ENCODE measurements at places on chromosomes 11 and 22.

- no peak for DNase-seq
These were observed 20.4 kb downstream of the C22orf23 start for GRCh38 chr22:37932821-37933578.

GRCh38 chr11:11498195-11498594 lies 123.6 kb downstream of the GALNT18 start:
- DNase-seq, result no peak

DNA sequence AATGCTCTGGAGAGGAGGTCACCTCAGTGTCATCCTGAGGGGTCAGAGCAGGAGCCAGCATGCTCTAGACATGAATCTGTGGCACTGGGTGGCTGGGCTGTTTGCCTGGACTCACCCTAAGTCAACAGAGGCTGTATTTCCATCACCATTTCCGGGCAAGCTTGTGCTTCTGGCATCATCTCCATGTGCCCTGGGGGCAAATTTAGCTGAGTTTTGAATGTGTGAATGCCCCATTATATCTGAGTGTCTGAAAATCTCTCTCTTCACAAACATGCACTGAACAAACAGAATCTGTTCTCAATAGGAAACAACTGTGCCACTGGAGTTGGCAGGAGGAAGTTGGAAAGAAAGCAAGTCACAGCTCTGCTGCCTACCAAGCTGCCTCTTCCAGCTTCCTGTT lies 356.2 kb downstream of the GRM5 start:
- DNase-seq, result no peak

DNA sequence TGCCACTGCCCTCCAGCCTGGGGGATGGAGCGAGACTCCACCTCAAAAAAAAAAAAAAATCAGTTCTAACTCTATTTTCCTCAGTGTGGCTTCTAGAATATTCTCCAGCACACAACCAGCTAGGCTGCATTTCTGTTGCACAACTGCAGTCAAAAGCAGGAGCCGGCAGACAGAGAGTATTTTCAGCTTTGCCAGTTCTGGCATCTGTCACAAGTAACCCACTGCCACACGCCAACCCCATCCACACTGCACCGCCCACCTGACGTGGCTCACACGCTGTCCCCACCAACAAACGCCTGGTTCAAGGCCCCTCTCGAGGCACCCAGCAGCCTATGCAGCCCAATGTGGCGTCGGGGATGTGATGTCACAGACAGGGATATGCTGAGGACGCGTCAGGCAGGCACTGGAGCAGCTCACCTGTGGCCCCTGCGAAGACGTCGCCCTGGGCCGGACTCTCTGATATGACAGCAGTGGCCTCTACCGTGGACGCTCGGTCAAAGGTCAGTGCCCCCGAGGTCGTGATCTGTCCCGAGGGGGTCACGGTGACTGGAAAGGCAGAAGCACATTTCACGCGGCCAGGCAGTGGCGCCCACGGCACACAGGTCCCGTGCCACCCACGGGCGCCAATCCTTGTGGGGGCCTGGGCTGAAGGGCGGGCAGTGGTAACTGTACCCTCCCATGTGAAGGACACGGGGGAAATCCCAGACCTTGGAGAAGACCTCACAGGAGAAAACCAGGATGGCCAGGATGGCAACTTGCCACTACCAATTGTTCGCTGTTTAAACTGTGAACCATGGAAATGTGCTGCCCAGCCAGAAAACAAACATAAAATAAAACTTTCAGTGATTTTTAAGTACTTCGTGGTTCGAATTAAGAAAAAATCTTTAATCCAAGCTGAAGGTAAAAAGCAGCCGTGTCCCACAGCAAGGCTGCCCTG lies 15.5 kb downstream of the DEAF1 start:
- no peak for DNase-seq

DNA sequence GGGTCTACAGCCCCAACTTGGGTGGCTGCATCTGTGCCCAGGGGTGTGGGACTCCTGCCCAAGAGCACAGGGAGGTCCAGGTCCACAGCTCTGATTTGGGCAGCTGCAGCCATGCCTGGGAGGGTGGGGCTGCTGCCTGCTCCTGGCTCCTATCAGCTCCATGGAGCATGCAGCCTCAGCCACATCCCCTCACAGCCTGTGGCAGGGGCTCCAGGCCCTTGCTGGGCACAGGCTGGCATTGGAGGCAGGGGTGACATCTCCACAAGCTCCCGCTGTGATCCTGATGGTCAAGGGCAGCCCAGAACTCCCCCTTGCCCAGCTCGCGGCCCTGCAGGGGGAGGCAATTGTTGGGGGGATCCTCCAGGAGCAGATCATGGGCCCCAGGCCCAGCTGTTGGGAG lies 6.3 kb upstream of the OR56A4 start:
- DNase-seq, result no peak

DNA sequence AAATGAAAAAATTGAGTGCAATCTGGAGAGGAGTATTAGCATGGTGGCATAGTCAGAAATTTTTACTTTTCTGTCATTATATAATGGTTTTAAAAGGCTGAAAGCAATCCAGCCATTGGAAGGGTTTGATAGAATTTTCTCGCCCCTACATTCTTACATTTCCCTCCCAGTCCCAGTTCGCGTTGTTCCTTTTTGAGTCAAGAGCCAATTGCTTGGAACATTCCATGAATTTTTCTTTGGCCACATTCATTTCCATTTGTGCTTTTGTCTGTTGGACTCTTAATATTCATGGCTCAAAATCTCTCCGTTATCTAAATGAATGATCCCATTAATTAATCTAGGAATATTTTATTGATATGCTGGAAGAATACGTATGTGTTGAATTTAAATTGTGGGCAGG lies 66.0 kb downstream of the GRK3 start:
- DNase-seq, result no peak

DNA sequence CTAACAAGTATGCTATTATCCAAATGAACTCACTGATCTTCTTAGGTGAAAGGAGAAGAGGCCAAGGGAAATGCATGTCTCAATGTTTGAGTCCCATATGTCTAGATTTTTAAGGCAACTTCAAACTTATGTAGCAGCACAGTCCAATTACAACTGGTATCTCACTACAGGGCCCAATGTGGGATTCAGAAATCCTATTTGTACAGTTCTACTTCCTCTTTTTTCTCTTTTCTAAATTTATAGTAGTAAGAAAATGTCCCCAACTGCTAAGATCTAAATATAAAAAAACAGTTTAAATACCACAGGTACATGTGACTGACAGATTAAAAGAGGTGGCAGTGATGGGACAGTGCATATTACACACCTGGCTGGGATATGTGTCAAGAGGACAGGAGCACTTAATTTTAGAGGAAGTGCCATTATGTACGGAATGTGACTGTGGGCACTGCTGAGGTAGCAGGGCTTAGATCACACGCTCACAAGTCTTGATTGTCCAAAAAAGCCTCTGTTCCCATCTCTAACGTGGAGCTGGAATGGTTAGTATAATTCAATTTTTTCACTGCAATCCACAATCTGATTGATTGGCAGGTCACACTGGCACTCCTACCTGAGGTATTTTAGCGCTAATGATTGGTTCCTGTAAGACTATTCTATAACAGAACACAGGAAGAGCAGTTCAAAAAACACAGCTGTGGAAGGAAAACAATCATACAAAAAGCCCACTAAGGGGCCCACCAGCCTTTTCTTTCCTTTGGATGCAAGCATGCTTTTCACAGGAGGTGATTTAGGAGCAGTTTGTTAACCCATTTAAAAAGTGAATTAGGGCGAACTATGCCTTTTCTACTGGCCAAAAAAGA lies 34.6 kb downstream of the APOL5 start:
- DNase-seq, result no peak

DNA sequence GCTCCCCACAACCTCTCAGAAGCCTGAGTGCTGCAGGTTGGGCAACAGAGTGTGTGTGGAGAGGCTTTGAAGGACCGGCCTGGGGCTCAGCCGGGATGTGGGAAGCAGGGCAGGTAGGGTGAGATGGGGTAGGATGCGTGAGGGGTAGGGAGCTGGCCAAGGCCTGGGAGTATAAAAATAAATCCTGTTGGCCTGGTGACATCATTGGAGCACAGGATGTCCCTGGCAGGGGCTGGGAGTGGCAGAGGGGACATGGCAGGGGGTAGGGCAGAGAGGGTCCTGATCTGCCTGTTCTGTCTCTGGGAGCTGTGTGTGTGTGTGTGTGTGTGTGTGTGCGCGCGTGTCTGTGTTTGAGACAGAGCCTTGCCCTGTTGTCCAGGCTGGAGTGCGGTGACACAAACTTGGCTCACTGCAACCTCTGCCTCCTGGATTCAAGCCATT lies 28.6 kb downstream of the TEF start:
- no peak for DNase-seq

GRCh38 chr22:48884786-48885185 lies 942.9 kb downstream of the BRD1 start:
- no peak for DNase-seq

GRCh38 chr22:44576311-44577260 lies 78.6 kb upstream of the RTL6 start:
- no peak for DNase-seq

DNA sequence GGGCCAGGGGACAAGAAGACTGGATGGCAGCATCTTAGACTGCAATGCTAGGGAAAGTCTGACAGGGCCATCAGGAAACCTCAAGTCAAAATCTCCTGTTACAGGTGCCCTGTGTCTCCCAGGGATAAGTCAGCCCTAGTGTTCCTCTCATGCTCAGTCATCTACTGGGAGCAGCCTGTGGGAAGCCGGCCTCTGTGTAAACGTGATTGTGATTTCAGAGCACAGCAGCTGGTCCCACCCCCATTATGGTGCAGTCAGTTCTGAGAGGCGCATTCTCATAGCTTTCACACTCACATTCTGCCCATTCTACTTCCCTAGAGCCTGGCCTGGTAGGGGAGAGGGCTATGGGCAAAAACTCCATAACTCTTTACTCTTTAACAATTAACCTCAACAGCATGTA lies 7.2 kb upstream of the SLN start:
- DNase-seq, result no peak

DNA sequence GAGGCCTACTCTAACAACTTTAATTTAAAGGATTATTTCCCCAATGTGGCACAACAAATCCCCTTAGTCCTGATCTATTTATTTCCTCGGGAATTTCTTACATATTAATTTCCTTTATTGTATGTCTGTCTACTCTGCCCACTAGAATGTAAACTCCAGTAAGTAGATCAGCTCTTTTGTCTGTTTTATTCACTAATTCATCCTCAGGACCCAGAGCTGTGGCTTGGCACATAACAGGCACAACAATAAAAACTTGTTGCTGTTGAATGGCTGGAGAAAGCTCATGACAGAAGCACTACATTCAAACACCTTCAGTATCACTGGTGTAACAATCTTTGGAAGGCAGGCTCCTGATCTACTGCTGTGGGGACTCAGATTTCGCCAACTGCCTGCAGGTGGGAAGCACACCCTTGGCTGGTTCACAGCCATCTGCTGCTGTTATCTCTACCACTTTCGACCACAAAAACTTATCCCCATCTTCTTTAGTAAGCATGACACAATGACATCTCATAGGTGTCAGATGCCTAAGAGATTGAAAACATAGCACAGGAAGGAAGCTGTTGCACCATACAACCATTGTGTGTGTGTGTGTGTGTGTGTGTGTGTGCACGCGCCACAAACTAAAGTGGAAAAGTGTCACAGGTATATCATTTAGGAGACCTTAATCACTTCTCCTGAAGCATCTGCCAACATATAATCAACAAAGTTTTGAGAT lies 11.9 kb downstream of the HIRA start:
- peak; percentile 54 for DNase-seq

GRCh38 chr11:3817181-3817800 lies 8.9 kb downstream of the PGAP2 start:
- DNase-seq, result no peak

GRCh38 chr22:36606659-36607058 lies 77.7 kb upstream of the EIF3D start:
- DNase-seq, result no peak

GRCh38 chr11:16350125-16350524 lies 6.2 kb downstream of the SOX6 start:
- DNase-seq, result no peak

DNA sequence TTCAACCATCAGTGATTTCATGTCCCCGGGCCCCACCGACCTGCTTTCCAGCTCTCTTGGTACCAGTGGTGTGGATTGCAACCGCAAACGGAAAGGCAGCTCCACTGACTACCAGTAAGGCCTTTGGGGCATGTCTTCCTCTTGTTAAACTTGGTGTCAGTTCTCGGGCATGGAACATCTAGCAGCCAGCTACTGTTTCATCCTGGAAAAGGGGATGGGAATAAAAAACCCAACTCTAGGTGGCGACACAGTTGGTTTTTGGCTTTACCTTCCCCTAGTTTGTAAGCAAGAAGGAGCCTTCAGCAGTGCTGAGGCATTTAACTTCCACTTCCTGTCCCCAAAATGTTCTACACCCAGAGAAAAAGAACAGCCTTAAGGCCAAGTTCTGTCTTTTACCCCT lies 76.7 kb downstream of the BMAL1 start:
- no peak for DNase-seq

GRCh38 chr11:11432621-11433319 lies 79.7 kb upstream of the CSNK2A3 start:
- no peak for DNase-seq

DNA sequence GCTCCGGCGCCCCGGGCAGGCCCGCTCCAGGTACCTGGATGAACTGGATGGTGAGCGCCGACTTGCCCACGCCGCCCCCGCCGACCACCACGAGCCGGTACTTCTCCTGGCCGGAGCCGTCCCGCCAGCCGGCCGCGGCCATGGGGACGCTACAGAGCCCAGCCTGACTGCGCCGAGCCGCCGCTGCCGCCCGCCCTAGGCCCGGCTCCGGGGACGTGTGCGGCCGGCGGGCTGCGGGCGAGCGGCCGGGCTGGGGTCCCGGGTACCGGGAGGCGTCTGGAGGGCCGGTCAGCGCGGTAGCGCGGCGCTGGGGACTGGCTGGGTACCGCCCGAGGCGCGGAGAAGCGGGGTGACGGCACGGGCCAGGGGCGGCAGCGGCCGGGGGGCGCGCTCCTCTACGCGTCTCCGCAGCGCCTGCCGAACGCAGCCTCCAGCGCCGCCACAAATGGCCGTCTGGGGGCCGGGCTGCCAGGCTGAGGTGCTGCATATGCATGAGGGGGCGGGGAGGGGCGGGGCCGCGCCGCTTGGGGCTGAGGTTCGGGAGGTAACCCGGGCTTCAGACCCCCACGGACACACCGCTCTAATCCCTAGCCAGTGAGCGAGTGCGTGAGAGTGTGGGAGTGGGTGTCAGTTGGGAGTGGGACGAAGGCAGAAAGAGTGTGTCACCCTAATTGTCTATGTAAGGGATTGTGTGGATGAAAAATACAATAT lies at the start of gene RRAS2:
Gene RRAS2, minus strand, starts transcription at position 455 of the 711 bp plus-strand sequence. Its CDS starts 313 bp downstream, at position 142.
- DNase-seq, result peak; percentile 78

- no peak for DNase-seq
These were observed 72.9 kb downstream of the PIWIL4 start for GRCh38 chr11:94639901-94640721.

- peak; percentile 96 for DNase-seq
These were observed 4.5 kb upstream of the BCL9L start for GRCh38 chr11:118930094-118930712.
